Suprapubic skin (tissue), 4 donors: ENCODE measurements at places on chromosomes 6 and 20. TPM values are rescaled to one million over a fixed set of nuclear protein-coding genes. Genes with fewer than 3 reads are reported as not detected.

DNA sequence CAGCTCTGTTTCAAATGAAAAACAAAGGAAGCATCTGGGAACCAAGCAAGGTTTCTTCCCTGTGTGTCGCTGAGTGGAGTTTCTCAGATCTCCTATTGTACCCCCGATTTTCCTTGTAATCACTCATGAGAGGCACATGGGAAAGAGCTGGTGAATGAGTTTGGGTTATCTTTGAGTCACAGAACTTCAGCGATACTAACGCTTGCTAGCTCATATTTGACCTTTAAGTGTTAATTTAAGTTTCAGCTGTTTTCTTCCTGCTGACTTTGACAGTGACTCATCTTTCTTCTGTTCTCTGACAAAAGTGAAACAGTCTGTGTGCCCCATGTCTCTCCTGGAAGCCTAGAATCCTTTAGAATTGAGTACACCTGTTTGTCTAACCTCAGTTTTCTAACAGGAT is 261.1 kb upstream of the RGS17 start:
- DNase-seq, result no peak
- H3K4me3 ChIP-seq, result no peak overlapping the region
- no peaks in the 10 kb centered on the region for H3K36me3 ChIP-seq

- H3K4me1 ChIP-seq, result peaks cover 31% of the 10 kb centered on the region
- H3K27ac ChIP-seq, result no peak overlapping the region
- no peak overlapping the region for H3K4me3 ChIP-seq
- no peak for DNase-seq
Observed at GRCh38 chr20:2748551-2749342, 51.7 kb downstream of the CPXM1 start.

Gene STMND1
- total RNA-seq, result 0.49 TPM

DNA sequence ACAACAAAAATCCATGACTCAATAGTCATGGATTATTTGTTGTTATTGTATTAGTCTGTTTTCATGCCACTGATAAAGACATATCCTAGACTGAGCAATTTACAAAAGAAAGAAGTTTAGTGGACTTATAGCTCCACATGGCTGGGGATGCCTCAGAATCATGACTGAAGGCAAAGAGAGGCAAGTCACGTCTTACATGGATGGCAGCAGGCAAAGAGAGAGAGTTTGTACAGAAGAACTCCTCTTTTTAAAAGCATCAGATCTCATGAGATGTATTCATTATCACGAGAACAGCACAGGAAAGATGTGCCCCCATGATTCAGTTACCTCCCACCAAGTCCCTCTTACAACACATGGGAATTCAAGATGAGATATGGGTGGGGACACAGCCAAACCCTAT is 144.3 kb upstream of the PLCB4 start:
- no peaks in the 10 kb centered on the region for H3K36me3 ChIP-seq
- DNase-seq, result no peak
- H3K4me3 ChIP-seq, result no peak overlapping the region
- no peak overlapping the region for H3K27ac ChIP-seq

GRCh38 chr6:167968091-167968490 is 29.4 kb upstream of the KIF25 start:
- peaks cover 63% of the 10 kb centered on the region for H3K36me3 ChIP-seq
- no peaks in the 10 kb centered on the region for H3K27me3 ChIP-seq
- no peaks in the 10 kb centered on the region for H3K4me1 ChIP-seq

DNA sequence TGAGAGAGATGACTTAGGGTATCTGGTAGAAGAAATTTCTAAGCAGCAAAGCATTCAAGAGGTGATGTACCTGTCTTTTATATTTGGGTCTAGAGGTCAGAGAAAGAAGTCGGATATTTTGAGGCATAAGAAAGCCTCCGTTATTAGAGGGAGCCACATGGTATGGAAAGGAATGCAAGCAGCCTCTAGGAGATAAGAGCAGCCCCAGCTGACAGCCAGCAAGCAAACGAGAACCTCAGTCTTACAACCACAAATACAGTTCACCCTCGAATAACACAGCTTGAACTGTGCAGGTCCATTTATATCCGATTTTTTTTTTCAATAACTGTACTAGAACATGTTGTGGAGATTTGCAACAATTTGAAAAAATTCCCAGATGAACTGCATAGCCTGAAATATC is 190.7 kb upstream of the VGLL2 start:
- DNase-seq, result no peak
- H3K4me3 ChIP-seq, result no peak overlapping the region
- no peaks in the 10 kb centered on the region for H3K36me3 ChIP-seq
- no peaks in the 10 kb centered on the region for H3K4me1 ChIP-seq

DNA sequence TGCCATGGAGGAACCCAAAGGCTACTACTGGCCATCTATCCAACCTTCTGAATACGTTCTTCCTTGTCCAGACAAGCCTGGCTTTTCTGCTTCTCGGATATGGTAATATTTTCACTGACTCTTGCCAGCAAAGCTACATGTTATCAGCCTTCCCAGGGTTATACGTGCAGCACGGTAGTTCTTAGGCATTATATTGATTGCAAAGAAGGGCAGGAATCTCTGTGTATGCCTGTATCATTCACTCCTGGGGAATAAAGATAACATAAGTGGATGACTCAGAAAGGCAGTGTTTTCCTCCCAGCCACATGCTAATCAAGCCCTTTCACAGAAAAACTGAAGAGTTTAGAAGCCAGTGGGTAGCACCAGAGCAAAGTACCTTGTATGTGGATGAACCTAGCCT is 98.7 kb downstream of the ADGRG6 start:
- no peaks in the 10 kb centered on the region for H3K27me3 ChIP-seq
- no peak for DNase-seq
- no peak overlapping the region for H3K27ac ChIP-seq
- H3K4me3 ChIP-seq, result no peak overlapping the region
- no peaks in the 10 kb centered on the region for H3K4me1 ChIP-seq

- H3K4me1 ChIP-seq, result no peaks in the 10 kb centered on the region
- no peaks in the 10 kb centered on the region for H3K27me3 ChIP-seq
- no peak overlapping the region for H3K27ac ChIP-seq
- H3K36me3 ChIP-seq, result no peaks in the 10 kb centered on the region
- no peak overlapping the region for H3K4me3 ChIP-seq
Observed at GRCh38 chr6:129186988-129187387, 304.1 kb downstream of the LAMA2 start.

Gene RNF144B
- 27.8 TPM for total RNA-seq

Gene BPIFA1
- total RNA-seq, result not detected

- H3K4me1 ChIP-seq, result peaks cover 39% of the 10 kb centered on the region
- no peaks in the 10 kb centered on the region for H3K27me3 ChIP-seq
- no peaks in the 10 kb centered on the region for H3K36me3 ChIP-seq
- H3K27ac ChIP-seq, result peak overlapping the region; percentile 61
- H3K4me3 ChIP-seq, result no peak overlapping the region
Observed at GRCh38 chr20:5657190-5657875, 92.9 kb upstream of the SHLD1 start.

DNA sequence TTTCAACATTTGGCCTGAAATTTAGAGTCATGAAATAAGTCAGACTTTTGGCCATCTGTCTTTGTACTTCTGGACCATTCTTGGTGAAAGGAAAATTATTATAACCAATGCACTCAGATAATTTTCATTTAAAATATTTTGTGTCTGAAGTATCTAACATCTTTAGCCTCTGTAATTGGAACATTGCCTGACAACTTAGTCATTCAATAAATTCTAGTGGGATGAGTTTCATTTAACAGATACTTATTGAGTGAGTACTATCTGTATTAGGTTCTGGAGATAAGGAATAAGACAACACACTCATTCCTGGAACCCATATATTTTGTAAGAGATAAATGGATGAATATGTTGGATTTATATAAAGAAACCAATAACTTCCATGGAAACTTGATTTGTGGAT is 536.0 kb downstream of the BCKDHB start:
- H3K4me1 ChIP-seq, result no peaks in the 10 kb centered on the region
- no peak for DNase-seq

DNA sequence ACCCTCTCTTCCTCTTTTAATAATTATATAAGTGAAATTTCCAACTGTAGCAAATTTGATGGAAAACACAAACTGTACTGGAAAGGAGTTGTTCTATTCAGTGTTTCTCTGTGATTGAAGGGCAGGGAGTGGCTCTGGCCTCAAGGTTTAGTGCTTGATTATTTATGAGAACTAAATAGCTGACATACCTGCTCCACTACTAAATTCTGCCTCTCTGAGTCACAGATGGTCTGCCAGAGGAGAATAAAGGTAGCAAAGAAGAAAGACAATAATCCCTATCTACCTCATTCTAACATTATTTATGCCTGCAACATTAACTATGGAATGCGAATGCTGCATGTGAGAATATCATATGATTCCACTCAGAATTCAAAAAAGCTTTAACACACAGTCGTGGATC is 9.3 kb downstream of the BMP5 start:
- H3K27ac ChIP-seq, result no peak overlapping the region
- H3K36me3 ChIP-seq, result no peaks in the 10 kb centered on the region
- no peak for DNase-seq
- no peaks in the 10 kb centered on the region for H3K4me1 ChIP-seq
- H3K4me3 ChIP-seq, result no peak overlapping the region

- no peaks in the 10 kb centered on the region for H3K36me3 ChIP-seq
- no peak overlapping the region for H3K4me3 ChIP-seq
- no peak overlapping the region for H3K27ac ChIP-seq
- DNase-seq, result no peak
Observed at GRCh38 chr20:40335437-40335836, 353.6 kb downstream of the MAFB start.

DNA sequence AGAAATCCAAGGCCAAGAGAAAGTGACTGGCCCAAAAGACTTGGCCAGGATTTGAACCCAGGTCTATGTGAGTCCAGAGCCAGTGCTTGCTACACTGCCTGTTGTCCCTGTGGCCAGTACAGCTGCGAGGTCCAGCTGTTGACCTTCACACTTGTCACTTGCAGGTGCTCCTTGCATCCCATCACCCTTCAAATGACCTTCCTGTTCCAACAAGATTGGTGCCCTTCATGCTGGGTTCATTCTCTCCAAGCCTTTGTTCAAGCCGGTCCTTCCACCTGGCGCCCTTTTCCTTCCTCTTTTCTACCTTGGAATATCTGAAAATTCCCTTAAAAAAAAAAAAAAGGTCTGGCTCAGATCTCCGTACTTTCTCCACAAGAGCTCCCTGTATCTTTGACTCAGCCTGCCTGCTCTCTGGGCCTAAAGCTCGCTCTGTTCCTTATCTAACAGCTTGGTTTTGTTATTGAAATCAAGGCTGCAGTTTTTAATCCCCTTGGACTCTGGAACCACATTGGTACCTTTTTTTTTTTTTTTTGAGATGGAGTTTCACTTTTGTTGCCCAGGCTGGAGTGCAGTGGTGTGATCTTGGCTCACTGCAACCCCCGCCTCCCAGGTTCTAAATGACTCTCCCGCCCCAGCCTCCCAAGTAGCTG is 22.2 kb upstream of the MRPS18A start:
- DNase-seq, result no peak
- no peaks in the 10 kb centered on the region for H3K27me3 ChIP-seq
- H3K27ac ChIP-seq, result no peak overlapping the region
- H3K4me3 ChIP-seq, result no peak overlapping the region

Gene PRDM1
- total RNA-seq, result 47.7 TPM

GRCh38 chr6:89948876-89949275 is 54.6 kb downstream of the GJA10 start:
- H3K36me3 ChIP-seq, result peaks cover 10% of the 10 kb centered on the region
- no peak for DNase-seq
- H3K27ac ChIP-seq, result no peak overlapping the region
- H3K27me3 ChIP-seq, result no peaks in the 10 kb centered on the region
- peaks cover 6% of the 10 kb centered on the region for H3K4me1 ChIP-seq

GRCh38 chr20:1418350-1418749 is 25.5 kb upstream of the FKBP1A start:
- H3K27me3 ChIP-seq, result no peaks in the 10 kb centered on the region
- no peak overlapping the region for H3K4me3 ChIP-seq

- no peak overlapping the region for H3K4me3 ChIP-seq
- no peak for DNase-seq
- H3K36me3 ChIP-seq, result no peaks in the 10 kb centered on the region
Observed at GRCh38 chr20:53839423-53840176, 230.8 kb downstream of the BCAS1 start.

- peaks cover 40% of the 10 kb centered on the region for H3K27me3 ChIP-seq
- H3K27ac ChIP-seq, result no peak overlapping the region
- H3K36me3 ChIP-seq, result no peaks in the 10 kb centered on the region
Observed at GRCh38 chr20:945841-946240, 29.7 kb upstream of the ANGPT4 start.

- DNase-seq, result no peak
- no peaks in the 10 kb centered on the region for H3K27me3 ChIP-seq
- H3K36me3 ChIP-seq, result no peaks in the 10 kb centered on the region
- H3K4me3 ChIP-seq, result peak overlapping the region; percentile 43
Observed at GRCh38 chr6:150417899-150418826, 49.4 kb downstream of the IYD start.

DNA sequence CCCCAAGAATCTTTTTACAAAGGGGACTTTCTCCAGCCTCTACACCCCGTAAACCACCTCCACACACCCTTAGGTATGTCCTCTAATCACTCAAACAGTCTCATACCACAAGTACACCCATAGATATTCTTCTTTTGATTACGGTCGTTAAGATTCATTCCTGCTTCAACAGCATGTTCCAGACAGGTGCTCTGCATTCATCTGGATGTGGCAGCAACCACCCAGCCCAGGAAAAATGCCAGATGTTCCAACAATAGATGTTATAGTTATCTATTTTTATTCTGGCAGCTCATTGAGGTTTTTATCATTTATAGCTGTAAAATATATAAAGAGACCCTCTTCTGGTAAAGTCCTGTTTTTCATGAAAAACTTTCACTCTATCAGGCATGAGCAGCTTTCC is 60.7 kb downstream of the SIM1 start:
- DNase-seq, result no peak
- no peaks in the 10 kb centered on the region for H3K27me3 ChIP-seq
- no peaks in the 10 kb centered on the region for H3K36me3 ChIP-seq
- H3K4me1 ChIP-seq, result no peaks in the 10 kb centered on the region

DNA sequence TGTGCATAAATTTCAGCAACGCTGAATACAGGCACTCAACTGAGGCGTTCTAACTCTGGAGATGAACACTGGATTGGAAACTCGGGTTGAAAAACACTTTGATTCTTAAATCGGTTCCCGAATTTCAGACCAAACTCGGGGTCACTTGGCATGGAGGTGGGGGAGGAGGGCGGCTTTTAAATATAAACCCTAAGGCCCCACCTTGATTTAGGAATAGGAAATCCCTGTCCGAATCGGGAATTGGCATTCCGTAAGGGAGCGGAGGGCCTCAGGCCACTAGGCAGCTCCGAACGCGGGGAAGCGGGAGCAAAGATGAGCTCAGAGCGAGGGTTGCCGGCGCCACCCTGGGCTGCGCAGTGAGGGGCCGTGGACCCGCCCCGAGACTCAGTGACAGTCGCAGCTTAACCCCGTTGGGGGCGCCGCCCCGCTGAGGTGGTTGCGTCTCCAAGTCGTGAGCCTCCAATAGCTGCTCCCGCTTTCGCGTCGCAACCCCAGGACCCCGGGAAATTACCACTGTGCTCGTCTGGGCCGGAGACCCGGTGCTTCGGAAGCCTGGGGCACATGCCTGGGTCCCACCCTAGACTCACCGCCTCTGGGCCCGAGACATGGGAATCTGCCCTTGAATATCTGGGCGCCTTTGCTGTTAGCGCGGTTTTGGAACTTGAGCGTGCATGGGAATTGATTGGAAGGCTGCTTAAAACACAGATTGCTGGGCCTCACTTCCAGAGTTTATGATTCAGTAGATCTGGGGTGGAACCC is 4.6 kb upstream of the SIM1 start:
- H3K4me3 ChIP-seq, result no peak overlapping the region
- peaks cover 12% of the 10 kb centered on the region for H3K4me1 ChIP-seq
- H3K27ac ChIP-seq, result no peak overlapping the region
- peaks cover 91% of the 10 kb centered on the region for H3K27me3 ChIP-seq

- H3K36me3 ChIP-seq, result peaks cover 82% of the 10 kb centered on the region
- H3K4me3 ChIP-seq, result no peak overlapping the region
- H3K27me3 ChIP-seq, result no peaks in the 10 kb centered on the region
Observed at GRCh38 chr20:45951925-45952834, 17.7 kb downstream of the PCIF1 start.

Gene DNMT3B
- total RNA-seq, result 2.7 TPM
